Activated B cell treated with CpG ODN at 0.5 μM for 24 hours (primary cell): ENCODE measurements at places on chromosomes 12 and 14. TPM values are rescaled to one million over a fixed set of nuclear protein-coding genes. Genes with fewer than 3 reads are reported as not detected.
A peak's percentile ranks its signal among the peaks of the same experiment; 100 is the strongest.

DNA sequence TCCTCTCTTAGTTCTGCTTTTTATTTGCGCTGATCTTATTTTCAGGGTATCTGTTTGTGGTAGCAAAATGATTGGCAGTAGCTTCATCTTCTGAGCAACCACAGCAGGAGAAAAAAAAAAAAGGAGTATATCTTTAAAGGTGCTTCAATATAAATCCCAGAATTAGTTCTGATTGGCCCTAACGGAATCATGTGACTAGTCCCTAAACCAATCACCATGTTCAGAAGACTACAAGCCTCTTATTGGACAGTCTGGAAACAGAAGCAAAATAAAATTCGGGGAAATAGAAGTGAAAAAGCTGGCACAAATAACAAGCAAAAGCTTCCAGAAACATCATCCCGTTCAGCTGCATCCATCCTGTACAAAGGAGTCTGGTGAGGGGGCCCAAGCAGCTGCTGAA is 49.9 kb upstream of the PTPRO start:
- no peaks in the 10 kb centered on the region for H3K36me3 ChIP-seq
- H3K4me3 ChIP-seq = no peak overlapping the region
- peaks cover 10% of the 10 kb centered on the region for H3K27me3 ChIP-seq
- H3K4me1 ChIP-seq = no peaks in the 10 kb centered on the region
- H3K27ac ChIP-seq = no peak overlapping the region
- no peak for DNase-seq

- peaks cover 60% of the 10 kb centered on the region for H3K36me3 ChIP-seq
- H3K27me3 ChIP-seq = no peaks in the 10 kb centered on the region
- no peak overlapping the region for H3K27ac ChIP-seq
- no peak overlapping the region for H3K4me3 ChIP-seq
- peaks cover 29% of the 10 kb centered on the region for H3K4me1 ChIP-seq
These were observed 50.2 kb downstream of the SETD3 start for GRCh38 chr14:99430491-99430890.

- H3K27ac ChIP-seq = peak overlapping the region; percentile 41
- DNase-seq = peak; percentile 11
- peaks cover 56% of the 10 kb centered on the region for H3K4me1 ChIP-seq
- peaks cover 46% of the 10 kb centered on the region for H3K36me3 ChIP-seq
These were observed 9.2 kb downstream of the PTGES3 start for GRCh38 chr12:56678852-56679251.

The KRT2 gene
- not detected in 2 replicates for total RNA-seq

The NFATC4 gene
- 9.4 and 11.2 TPM in 2 replicates for total RNA-seq

The DNAJC22 gene
- total RNA-seq = not detected in 2 replicates
